Muscle of leg (tissue), 16 donors: ENCODE measurements at places on chromosomes 4 and X. TPM values are rescaled to one million over a fixed set of nuclear protein-coding genes. Genes with fewer than 3 reads are reported as not detected.
A peak's percentile ranks its signal among the peaks of the same experiment; 100 is the strongest.

The LPAR4 gene
- 31.1 TPM for polyA plus RNA-seq

DNA sequence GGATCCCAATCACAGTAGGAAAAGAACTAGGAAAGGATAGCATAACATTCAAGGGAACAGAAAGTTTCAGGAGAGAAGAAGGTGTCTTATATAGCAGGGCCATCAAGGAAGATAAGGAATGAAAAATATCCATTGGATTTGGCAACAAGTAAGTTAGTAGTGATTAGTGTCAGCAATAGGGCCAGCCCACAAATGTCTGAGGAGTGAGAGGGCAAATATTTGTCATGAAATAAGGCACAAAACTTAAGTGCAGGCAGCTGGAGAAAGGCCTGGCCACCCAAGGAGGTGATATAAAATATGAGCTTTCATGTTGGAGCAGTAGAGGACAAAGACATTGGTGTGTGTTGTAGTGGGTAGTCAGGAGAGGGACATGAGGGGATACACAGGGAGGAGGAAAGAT lies 132.1 kb downstream of the COL4A6 start:
- no peak overlapping the region for H3K4me3 ChIP-seq
- no peak for DNase-seq
- H3K36me3 ChIP-seq: no peaks in the 10 kb centered on the region
- H3K27ac ChIP-seq: no peak overlapping the region
- peaks cover 11% of the 10 kb centered on the region for H3K27me3 ChIP-seq

- no peaks in the 10 kb centered on the region for H3K36me3 ChIP-seq
- H3K4me3 ChIP-seq: no peak overlapping the region
- no peaks in the 10 kb centered on the region for H3K27me3 ChIP-seq
Observed at GRCh38 chr4:88533088-88533790, 9.7 kb upstream of the PYURF start.

- DNase-seq: no peak
- H3K4me1 ChIP-seq: no peaks in the 10 kb centered on the region
- H3K27me3 ChIP-seq: no peaks in the 10 kb centered on the region
- no peaks in the 10 kb centered on the region for H3K36me3 ChIP-seq
- no peak overlapping the region for H3K27ac ChIP-seq
Observed at GRCh38 chr4:14518136-14518535, 484.1 kb upstream of the CPEB2 start.

DNA sequence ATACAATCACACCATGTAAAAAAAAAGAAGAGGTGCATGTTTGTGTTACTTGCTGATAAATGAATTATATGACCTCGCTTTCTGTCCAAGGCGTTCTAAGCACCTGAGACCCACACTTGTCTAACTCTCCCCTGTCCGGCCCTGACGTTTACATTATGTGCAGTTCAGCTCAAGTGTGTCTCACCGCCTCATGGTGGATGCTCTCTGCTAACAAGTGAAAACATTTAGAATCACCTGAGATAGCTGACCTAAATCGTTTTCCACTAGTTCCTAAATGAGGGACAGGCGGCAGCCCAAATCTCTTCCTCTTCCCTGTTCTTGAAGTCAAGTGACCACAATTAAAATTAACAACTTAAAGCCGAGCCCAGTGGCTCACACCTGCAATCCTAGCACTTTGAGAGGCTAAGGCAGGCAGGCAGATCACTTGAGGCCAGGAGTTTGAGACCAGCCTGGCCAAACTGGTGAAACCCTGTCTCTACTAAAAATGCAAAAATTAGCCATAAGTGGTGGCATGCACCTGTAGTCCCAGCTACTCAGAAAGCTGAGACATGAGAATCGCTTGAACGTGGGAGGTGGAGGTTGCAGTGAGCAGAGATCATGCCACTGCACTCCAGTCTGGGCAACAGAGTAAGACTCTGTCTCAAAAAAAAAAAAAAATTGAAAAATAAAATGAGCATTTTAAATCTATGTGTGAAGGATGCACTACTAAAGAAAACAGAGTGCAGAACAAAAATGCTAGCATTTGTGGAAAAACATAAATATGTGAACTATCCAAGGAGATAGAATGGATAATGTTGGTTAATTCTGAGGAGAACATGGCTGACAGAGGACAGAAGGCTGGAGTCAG lies 3.9 kb upstream of the TIFA start:
- peaks cover 9% of the 10 kb centered on the region for H3K4me1 ChIP-seq
- H3K27ac ChIP-seq: no peak overlapping the region
- no peak for DNase-seq
- no peaks in the 10 kb centered on the region for H3K36me3 ChIP-seq
- no peaks in the 10 kb centered on the region for H3K27me3 ChIP-seq

DNA sequence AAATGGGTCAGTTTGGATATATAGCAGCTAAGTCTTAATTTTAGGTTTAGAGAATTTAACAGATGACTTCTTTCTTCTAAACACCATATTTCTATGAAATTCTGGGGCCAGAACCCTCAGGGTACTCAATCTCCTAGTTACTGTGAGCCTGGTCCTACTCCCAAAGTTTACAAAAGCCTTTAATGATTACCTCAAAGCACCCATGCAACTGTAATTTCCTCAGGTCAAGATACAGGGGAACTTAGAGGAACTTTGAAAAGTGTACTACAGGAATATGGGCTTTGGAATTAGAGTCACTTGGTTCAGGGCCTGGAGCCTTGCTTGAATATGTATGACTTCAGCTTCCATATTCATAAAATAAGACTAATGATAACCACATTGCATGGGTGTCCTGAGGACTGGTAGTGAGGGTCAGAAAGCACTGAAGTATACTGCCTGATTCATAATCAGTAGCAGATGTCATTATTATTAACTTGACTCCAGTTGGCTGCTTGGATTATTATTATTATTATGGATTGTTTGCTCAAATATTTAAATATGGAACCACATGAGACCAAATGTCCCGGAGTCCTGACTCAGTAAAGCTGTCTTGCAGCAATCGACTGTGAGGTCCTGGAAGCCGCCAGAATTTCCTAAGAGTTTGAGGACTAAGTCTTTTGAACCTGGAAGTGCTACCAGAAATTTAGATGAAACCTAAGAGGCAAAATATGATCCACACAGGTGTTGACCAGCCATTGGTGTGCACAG lies 2.0 kb upstream of the ADH7 start:
- H3K27me3 ChIP-seq: no peaks in the 10 kb centered on the region
- H3K4me1 ChIP-seq: peaks cover 10% of the 10 kb centered on the region
- DNase-seq: peak; percentile 45

DNA sequence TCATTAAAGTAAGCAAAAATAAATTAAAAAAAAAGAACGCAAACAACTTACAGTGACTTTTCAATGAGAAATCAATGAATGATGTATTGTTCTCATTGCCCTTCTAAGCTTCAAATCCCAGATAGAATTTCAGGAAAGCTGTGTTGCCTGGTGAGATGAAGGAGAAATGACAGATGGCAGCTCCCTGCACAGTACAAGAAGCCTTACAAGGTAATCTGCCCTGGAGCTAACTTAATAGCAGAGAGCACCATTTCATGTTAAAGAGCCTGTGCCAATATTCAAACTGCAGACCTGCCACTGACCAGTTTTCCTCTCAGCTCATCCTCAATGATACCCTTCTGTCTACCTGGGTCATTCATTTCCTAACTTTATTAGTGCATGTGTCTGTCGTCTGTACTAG lies 54.0 kb downstream of the GC start:
- H3K36me3 ChIP-seq: no peaks in the 10 kb centered on the region
- H3K27me3 ChIP-seq: no peaks in the 10 kb centered on the region
- no peak for DNase-seq
- no peak overlapping the region for H3K4me3 ChIP-seq
- H3K4me1 ChIP-seq: no peaks in the 10 kb centered on the region
- no peak overlapping the region for H3K27ac ChIP-seq

DNA sequence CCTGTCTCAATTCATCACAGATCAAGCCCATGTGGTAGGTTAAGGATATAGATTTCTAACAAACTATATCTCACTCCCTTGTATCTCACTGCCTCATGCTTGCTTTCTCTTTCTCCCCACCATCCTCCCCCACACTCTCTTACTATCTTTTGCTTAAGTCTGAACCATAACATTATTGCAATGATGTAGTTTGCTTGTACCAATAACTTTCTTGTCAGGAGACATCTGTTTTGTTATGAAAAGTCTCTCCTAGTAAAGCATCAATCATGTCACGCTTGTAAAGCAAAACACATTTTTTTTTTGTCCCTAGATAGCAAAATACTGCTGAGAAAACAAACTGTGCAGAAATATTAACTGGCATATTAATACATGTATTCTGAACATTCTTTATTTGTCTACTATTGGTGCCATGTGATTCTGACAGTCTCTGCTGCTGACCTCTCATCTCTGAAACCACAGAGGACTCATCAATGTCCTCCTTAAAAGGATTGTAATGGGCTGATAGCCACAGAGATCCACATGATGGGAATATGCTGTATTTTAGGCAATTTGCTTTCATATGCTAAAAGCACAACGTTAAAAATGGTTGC lies 217.5 kb downstream of the VEGFC start:
- H3K36me3 ChIP-seq: no peaks in the 10 kb centered on the region
- H3K4me1 ChIP-seq: no peaks in the 10 kb centered on the region
- no peak overlapping the region for H3K4me3 ChIP-seq
- no peaks in the 10 kb centered on the region for H3K27me3 ChIP-seq

The ARHGAP24 gene
- 54.8 TPM for polyA plus RNA-seq

The MAGEA2B gene
- polyA plus RNA-seq: not detected

- no peaks in the 10 kb centered on the region for H3K4me1 ChIP-seq
- no peak for DNase-seq
- H3K4me3 ChIP-seq: no peak overlapping the region
- peaks cover 4% of the 10 kb centered on the region for H3K27me3 ChIP-seq
Observed at GRCh38 chr4:112531146-112531545, 15.2 kb upstream of the NEUROG2 start.

GRCh38 chr4:57102050-57102624 lies 8.0 kb downstream of the IGFBP7 start:
- DNase-seq: peak; percentile 88
- H3K36me3 ChIP-seq: no peaks in the 10 kb centered on the region
- peak overlapping the region; percentile 94 for H3K27ac ChIP-seq
- H3K4me3 ChIP-seq: no peak overlapping the region

- no peak overlapping the region for H3K4me3 ChIP-seq
- no peak overlapping the region for H3K27ac ChIP-seq
- H3K27me3 ChIP-seq: peaks cover 4% of the 10 kb centered on the region
- H3K4me1 ChIP-seq: no peaks in the 10 kb centered on the region
Observed at GRCh38 chrX:135477576-135477975, 42.9 kb upstream of the INTS6L start.

The SH3D19 gene
- 27.9 TPM for polyA plus RNA-seq

- no peak overlapping the region for H3K27ac ChIP-seq
- H3K36me3 ChIP-seq: no peaks in the 10 kb centered on the region
- no peak for DNase-seq
- no peak overlapping the region for H3K4me3 ChIP-seq
- H3K27me3 ChIP-seq: no peaks in the 10 kb centered on the region
Observed at GRCh38 chr4:40317916-40318658, 17.0 kb upstream of the CHRNA9 start.

- H3K4me3 ChIP-seq: no peak overlapping the region
- no peaks in the 10 kb centered on the region for H3K4me1 ChIP-seq
Observed at GRCh38 chrX:95995583-95995982, 689.1 kb upstream of the DIAPH2 start.
